ENCODE measurements at places on chromosomes 2 and 18.

DNA sequence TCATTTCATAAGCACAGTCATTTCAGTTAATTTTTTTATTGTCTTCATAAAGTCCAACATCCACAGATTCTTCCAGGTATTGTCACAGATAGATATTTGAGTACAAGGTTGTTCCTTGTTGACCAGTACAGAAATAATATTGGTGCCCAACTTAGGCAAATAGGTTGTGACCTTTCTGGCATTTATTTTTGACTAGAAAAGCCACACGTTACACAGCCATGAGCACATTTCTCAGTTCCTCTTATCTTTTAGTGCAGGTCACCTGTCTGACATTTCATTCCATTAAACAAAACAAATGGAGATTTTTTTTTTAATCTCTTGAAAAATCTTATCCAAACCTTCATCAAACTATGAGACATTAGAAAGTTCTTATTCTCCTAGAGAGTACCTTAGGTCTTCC is 428.8 kb downstream of the ZNF521 start:
- no peak for DNase-seq

- no peak for DNase-seq
Observed at GRCh38 chr2:98457045-98457696, 12.5 kb downstream of the INPP4A start.

GRCh38 chr2:181763423-181763822 is 83.1 kb upstream of the NEUROD1 start:
- no peak for DNase-seq

DNA sequence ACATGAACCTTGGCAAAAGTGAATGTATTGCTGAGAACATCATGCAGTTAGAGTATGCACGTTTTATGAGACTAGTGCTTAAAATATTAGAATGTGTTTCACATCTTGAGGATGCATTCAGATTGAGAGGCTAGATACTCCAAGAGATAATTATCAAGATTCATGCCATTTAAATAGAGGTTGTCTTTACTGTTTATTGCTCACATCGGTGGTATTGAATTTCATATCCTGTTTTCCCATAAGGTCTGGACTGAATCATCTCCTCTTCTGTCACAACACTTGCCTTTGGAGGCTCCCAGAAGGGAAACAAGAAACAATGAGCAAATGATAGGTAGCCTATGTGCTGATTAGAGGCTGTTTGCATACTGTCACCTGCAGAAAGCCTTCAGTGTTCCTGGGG is 83.8 kb downstream of the CLHC1 start:
- no peak for DNase-seq

- no peak for DNase-seq
Observed at GRCh38 chr2:171004363-171004762, 75.3 kb downstream of the GORASP2 start.

All from stimulated activated CD8-positive, alpha-beta memory T cell treated with anti-CD3 and anti-CD28 coated beads, Interleukin-2, amount 100 ng/mL, for 1 hour (primary cell).